ENCODE measurements at places on chromosomes 5 and 9.
A peak's percentile ranks its signal among the peaks of the same experiment; 100 is the strongest.

DNA sequence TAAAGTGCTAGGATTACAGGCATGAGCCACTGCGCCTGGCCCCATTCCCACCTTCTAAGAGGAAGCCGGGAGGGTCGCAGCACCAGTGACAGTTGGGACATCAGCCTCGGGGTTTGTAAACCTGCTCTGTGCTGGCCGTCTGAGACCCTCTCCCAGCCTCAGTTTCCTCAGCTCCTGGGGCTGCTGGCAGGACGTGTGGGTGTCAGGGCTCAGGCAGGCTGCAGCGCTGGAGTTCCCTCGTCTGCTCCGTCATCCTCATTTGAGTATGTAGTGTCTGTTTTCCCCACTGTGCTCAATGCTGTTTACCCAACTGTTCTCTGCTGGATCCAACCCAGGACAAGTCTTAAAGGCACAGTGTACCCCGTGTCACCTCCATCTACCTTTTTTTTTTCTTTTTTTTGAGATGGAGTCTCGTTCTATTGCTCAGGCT, 2.0 kb upstream of the NINJ1 start:
- DNase-seq = peak; percentile 40

DNA sequence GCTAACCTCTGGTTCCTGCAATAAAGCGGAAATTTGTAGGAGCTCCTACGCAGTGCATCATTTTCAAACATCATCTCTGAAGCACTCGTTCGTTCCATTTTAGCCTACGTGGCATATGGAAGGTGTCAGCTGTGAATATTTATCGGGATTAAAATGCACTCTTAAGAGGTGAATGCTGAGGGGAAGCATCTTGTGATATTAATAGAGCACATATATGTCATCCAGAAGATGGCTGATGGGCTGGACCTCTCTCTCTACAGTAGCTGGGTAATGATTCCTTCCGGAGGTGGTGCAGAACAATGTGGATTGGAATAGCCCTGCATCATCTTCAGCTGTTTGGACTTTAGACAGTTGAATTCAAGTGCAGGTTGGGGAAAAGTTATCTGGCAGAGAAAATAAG, 478.7 kb downstream of the DMAC1 start:
- DNase-seq = peak; percentile 91

DNA sequence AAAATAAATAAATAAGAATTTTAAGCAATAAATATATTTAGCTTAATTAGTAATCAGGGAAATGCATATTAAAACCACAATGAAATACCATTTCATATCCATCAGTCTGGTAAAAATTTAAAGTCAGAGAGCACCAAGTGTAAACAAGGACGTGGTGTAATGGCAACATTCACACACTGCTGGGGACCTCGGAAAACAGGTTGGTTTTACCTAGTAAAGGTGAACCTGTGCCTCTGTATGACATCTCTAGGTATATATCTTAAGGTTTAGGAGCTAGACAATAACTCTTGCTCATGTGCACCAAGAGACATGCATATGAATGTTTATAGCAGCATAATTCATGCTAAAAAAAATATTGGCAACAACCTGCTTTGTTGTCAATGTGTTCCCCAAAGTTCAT, 29.7 kb downstream of the FNBP1 start:
- no peak for DNase-seq

- DNase-seq = no peak
Measured at GRCh38 chr5:111839438-111839837, 82.4 kb upstream of the NREP start.

DNA sequence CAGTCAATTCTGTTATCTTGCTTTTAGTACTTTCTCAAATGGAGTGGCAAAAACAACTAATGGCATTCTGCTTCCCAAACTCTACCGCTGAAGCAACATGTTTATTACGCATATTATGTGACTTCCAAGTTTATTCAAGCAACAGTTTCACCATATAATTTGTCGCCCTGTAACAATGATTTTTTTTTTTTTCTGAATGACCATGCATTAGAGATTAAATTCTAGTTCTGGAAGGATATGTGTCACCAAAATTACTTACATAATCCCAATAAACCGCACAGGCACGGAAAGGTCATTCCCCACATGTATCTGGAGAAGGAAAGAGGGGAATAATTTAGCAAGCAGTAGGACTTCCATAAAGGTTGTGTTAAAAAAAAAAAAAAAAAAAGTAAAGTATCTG, 691.8 kb downstream of the DNAH5 start:
- no peak for DNase-seq

DNA sequence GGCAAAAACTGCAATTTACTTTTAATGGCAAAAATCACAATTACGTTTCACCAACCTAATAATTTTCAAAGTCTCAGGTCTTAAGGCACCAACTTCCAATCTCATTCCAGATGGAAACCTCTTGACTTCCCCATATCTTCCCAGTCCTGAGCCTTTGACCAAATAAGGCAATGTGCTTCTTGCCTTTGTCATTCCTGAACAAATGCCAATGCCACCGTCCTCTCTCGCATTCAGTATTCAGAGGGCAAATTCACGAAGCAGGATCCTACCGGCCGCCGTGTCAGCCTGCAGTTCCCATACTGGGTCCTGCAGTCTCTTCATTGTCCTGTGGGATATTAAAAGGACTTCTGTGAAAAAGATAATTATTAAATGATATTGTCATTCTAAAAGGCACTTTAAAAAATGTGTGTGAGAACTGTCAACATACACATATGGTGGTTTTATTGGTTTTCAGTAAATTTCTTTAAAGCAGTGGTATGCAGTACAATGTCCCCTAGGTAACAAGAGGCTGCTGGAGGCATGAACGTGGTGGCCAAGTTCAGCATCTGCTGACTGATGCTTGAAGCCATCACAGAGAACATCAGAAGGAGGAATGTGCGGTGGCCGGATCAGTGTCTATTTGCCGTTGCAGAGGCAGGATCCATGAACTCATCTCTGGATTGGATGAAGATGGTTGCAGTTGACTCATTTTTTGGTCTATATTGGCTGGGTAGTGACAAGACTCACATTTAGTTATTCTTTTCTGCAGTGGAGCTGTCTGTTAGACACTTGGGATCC, 101.4 kb upstream of the IRX4 start:
- no peak for DNase-seq

- no peak for DNase-seq
Measured at GRCh38 chr9:92486371-92486770, 4.1 kb upstream of the ASPN start.

DNA sequence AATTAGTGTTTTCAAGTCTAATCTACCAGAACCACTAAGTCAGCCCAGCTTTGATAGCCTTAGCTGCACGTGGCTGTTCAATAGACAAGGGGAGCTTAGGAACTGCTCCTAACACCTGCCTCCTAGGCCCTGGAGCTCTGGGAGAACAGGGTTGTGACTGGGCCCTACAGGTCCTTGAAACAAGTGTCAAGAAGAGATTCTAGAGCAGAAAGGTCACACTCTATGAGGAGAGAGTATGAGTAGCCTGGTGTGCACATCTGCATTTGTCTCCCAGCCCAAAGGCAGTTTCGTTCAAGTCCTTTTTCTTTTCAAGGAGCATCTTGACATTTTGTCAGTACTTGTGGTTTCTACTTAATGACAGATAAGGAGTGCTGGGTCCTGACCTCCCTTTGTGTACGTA, 206.1 kb downstream of the PRELID2 start:
- DNase-seq = peak; percentile 9

- DNase-seq = no peak
Measured at GRCh38 chr5:54651482-54652076, 134.0 kb downstream of the SNX18 start.

Measured in NCI-H524 (cell line).